Activated CD4-positive, alpha-beta T cell treated with anti-CD3 and anti-CD28 coated beads, Interleukin-2, amount 50 U/mL, for 48 hours (primary cell): ENCODE measurements at places on chromosomes 2 and 18.

GRCh38 chr2:124921191-124921590, 896.1 kb downstream of the CNTNAP5 start:
- no peak for DNase-seq

DNA sequence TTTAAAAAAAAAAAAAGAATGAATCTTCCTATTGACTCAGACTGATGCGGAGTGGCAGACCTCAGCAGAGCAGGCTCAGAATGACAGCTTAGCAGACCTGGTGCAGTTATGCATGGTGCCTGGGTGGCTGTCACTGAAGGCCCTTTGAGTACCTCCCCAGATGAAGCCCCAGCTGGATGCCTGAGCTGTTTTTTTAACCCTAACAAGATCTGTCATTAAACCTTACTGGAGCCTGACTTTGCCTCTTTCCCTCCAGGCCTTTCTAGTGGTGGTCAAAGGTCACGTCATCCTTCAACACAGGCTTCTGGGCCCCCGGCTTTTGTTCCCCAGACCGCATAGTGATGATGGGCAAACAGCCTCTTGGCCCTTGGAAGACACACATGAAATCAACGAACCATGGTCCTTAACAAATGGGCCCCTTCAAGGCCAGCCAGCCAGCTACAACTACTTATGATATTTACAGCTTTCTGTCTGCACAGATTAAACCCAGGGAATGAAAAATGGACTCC, 138.3 kb upstream of the CYP1B1 start:
- DNase-seq, result peak; percentile 11

DNA sequence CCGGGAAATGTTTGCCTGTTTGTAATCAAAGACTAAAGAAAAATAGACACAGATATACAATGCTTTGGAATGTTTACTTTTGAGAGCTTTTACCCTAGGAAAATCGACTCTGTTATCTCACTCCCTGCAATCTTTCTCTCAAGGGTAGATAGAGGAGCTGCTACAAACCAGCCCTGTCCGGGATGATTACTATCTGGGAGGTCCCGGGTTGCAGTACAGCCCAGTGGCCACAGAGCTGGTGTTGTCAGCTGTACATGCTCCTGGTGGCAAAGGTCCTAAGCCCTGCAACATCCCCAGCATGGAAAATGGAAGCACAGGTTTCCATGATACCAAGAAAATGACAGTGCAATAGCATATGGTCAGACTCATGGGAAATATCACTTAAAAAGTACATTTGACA, 570.5 kb upstream of the SOX11 start:
- DNase-seq, result no peak

DNA sequence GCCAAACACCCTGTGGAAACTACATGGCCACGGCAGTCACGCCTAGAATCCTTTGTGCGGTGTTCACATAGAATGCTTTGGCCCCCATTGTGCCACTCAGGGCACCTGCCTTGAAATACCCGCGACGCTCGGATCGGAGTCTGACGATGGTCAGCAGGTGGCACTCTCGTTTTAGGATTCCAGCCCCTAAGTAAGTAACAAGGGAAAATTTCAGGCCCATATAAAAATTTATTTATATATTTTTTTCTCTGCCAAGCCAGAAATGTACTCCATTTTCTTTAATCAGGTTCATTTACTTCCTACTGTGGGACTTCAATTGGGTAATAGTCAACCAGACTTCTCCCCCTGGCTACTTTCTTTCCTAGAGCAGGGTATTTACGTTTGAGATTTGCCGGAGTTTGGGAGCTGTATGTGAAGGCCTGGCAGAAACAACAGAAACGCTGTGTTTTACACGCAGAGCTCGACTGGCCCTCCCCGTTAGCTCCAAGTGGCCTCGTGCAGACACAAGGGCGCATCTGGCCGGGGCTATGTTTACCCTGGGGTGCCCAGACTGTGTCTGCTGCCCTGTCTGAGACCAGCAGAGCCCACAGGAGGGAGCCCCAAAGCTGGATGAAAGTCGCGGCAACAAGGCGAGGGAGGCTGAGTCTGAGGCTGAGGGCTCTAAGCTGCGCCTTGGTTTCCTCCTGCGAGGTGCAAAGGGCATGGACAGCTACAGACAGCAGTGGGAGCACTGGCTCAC, 41.6 kb downstream of the LRRC30 start:
- DNase-seq, result no peak

GRCh38 chr2:174870787-174871186, 106.5 kb upstream of the CHRNA1 start:
- no peak for DNase-seq

GRCh38 chr2:240143801-240144648, 3.6 kb upstream of the OTOS start:
- DNase-seq, result peak; percentile 86

DNA sequence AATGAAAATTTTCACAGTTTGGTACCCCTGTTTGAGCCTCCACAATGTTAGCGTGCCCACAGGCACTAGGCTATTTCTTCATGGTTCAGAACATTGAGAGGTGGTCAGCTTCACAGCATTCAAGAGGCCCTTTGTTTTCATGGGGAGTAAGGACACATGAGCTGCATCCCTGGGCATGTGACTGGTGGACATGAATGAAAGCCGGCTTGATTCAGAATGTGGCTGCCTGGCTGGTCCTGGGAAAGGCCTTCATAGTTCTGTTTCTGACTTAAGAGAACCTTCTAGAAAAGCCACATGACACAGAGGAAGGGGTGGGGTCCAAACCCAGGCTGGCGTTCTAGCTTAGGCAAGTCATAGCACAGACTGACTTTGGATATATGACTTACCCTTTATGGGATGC, 420.6 kb downstream of the CMPK2 start:
- DNase-seq, result no peak

DNA sequence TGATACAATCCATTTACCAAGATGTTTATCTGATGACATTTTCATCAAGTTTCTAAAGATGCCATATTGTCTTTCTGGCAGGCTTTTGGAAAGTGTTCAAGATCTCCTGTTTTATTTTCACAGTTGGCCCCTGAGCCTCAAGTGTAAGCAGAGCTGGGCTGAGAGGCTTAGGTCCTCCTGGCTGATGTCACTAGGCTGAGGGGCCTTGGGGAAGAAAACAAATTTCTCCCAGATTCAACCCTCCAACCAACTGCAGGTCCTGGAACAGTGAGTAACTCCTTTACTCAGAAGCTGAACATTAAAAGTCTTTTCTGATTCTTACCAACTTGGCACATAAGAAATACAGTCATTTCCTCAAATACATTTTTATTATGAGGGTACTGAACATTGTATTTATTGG, 14.9 kb upstream of the IL1RL1 start:
- DNase-seq, result no peak

- no peak for DNase-seq
Observed at GRCh38 chr2:133591164-133591563, 22.9 kb upstream of the NCKAP5 start.

GRCh38 chr18:29501952-29502351, 1325.0 kb upstream of the CDH2 start:
- no peak for DNase-seq

DNA sequence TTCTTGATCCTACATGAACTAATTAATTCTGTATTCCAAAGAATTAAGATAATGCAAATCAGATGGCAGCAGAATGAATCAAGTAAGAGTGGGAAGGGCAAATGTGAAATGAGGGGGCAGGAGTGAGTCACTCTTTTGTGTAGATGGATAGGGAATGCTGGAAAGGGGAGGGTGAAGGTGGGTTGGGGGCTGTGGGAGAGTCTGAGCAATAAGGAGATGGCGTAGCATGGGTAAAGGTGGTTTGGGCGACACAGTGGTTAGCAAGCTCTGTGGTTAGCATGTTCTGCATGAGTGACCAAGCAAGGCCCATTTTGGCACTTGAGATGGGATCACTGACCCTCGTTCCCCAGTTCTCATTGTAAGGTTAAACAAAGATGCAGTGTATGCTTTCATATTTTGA, 20.4 kb downstream of the GPD2 start:
- no peak for DNase-seq

DNA sequence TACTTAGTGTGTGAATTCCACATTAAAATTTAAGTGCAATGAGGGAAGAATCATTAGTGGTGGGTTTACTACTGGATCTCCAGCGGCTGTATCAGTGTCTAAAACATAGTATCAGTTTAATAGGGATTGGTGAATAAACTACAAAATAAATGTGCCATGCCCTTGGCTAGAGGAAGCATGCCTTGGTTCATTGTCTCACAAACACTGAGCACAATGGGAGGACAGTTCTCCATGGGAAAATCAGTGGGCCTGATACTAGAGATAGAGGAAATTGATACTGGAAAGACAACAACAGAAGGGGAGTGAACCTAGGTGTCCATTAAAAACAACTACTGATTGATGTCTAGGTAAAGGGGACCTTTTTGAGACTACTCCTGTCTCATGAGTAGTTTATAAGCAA, 971.6 kb downstream of the SUCLG1 start:
- no peak for DNase-seq

GRCh38 chr18:56831988-56832387, 180.8 kb downstream of the WDR7 start:
- no peak for DNase-seq

DNA sequence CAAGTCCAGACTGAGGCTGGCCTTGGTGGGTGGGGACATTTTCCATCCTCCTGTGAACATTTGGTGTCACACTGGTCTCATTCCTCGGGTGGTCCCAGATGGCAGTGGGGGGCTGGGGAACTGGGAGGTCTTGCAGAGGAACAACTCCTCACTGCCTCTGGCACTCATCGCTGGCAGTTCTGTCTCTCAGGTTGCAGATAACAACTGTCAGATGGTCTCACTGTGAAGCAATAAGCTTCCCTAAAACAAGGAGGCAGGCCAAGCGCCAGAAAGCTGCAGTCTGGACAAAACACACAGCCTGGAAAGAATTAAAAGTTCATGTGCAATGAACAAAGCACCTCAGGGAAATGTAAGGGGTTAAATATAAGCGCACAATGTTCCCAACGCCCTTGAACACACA, 78.1 kb downstream of the IRS1 start:
- DNase-seq, result no peak

DNA sequence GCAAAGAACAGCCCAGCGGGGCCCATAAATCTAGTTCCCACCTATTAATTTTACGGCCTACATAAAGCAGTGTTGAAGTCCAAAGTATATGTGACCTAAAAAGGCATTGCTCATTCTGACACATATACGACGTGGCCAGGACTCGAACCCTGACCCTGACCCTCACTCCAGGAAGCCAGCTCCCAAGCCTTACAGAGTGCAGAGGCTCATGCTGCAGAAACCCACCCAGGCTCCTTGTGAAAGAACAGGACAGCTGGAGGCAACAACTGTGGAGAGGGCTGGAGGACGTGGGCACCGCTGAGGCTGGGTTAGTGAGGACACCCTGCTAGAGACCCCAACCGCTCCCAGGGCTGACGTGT, 221.6 kb downstream of the CYP26B1 start:
- no peak for DNase-seq

- DNase-seq, result no peak
Observed at GRCh38 chr18:13319629-13320028, 101.1 kb downstream of the LDLRAD4 start.

- no peak for DNase-seq
Observed at GRCh38 chr2:29847886-29848285, 73.5 kb downstream of the ALK start.

GRCh38 chr18:58263055-58263957, 219.3 kb downstream of the NEDD4L start:
- DNase-seq, result no peak

GRCh38 chr2:7119132-7119835, 202.1 kb downstream of the RNF144A start:
- peak; percentile 26 for DNase-seq

DNA sequence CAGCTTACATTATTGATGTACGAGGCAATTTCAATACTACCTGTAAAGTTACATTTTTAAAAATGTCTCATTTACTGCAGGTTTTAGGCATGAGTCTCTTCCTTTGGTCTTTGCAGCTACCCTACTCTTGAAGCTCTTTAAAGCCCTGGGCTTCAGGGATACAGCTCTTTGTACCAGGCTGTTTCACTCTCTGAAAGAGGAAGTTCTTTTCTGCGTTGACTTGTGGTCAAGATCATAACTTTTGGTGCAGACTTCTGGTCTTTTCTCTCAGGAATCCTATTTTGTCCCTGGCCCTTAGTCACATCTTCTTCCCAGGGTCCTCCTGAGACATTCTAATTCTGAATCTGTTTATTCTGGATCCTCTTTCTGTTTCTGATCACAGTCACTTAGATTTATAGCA, 16.6 kb upstream of the HRH4 start:
- no peak for DNase-seq

DNA sequence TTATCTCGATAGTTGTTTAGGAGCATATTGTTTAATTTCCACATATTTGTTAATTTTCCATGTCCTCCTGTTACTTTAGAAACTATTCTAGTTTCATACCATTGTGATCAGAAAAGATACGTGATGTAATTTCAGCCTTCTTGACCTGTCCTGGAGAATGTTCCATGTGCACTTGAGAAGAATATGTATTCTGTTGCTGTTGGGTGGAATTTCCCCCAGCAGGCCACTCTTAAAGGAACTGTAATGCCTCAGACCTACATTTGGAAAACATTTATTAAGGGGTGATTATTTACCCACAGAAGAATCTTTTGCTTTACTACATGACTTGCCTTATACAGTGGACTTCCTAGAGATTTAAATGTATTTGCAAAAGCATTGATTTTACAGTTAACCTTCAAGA, 55.5 kb downstream of the LIMS1 start:
- no peak for DNase-seq

- peak; percentile 65 for DNase-seq
Observed at GRCh38 chr2:98771721-98772524, 41.0 kb upstream of the MGAT4A start.

- DNase-seq, result no peak
Observed at GRCh38 chr18:68662754-68663153, 52.2 kb downstream of the TMX3 start.

DNA sequence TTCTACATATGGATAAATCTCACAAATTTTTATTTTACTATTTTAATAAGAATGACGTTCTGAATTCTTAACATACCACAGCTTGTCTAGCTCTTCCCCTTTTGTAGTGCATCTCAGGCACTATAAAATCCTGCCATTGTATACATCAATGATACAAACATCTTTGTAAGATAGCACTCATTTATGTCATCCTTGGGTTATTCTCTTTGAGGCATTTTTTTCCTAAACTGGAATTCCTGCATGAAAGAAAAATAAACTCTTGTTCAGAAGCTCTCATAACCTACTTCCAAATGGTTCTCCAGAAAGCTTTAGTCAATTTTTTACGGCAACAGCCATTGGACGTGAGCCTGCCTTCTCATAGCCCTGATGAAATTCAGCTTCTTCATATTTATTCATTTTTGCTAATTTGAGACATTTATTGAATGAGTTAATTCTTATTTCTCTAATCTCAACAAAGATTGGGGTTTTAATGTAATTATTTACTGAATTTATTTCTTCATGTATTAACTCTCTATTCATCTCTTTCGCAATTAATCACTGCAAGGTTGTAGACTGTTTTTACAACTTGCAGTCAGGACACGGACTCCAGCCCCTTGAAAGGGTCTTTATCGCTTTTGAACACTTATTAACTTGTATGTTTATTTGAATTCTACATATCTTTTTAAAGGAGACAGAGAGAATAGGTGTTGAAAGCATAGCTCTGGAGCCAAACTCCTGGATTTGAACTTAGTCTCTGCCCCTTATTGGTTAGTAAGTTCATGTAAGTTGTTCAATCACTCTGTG, 57.6 kb upstream of the PARD3B start:
- no peak for DNase-seq

GRCh38 chr2:233130024-233130423, 69.9 kb downstream of the INPP5D start:
- DNase-seq, result no peak
